ENCODE measurements at places on chromosomes 3 and 15. TPM values are rescaled to one million over a fixed set of nuclear protein-coding genes. Genes with fewer than 3 reads are reported as not detected.
A peak's percentile ranks its signal among the peaks of the same experiment; 100 is the strongest.

DNA sequence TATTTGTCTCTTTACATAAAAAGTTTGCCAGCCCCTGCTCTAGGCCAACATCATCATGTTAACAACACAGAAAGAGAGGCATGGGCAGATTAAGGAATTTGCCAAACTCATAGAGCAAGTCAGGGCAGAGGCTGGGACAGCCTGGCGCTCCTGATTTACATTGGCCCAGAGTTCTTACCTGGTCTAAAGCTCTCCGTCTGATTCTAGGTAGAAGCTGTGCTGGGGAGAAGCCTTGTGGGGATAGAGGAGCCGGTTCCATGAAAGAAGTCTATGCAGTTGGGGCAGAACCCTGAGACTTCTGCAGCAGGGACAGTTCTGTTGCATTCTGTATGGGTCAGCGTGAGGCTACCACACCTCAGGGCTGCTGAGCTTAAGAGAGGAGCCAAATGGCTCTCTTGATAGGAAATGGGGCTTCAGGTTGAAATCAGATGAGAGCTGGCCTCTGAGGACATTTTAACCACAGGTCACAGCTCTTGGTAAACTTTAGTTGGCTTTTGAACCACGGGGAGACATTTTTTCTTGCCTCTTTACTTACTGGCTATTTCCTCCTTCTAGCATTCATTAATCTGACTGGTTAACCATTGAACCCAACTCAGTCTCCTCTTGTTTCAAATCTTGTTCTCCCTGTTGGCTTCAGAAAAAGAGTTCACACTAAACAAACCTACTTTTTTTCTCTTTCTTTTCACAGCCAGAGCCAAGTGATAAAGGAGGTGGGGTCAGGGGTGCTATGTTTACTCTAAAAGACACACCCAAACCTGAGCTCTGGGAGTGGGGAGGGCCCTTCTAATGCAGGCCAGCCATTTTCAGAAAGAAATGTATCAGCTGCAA lies 250.7 kb downstream of the OPA1 start:
- no peak for DNase-seq

The CCR3 gene
- total RNA-seq, result 0.10 TPM

The OR5K4 gene
- total RNA-seq, result not detected

DNA sequence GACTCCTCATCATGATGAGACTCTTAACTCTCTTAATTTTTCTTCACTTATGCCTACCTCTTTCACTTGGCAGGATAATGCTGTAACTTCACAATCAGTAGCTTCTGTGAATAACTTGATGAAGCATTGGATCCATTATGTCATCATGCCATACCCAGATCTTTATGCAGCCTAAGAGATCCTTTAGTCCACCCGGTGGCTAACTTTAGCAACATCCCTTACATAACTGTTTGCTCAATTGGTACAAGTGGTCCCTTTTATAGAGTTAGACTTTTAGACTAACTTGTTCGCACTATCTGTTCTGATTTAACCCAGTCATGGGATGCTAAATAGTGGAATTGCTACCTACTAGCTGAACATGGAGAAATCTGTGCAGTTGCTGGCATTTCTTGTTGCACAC lies 184.5 kb downstream of the USP13 start:
- no peak for DNase-seq

The CASR gene
- not detected for total RNA-seq

GRCh38 chr3:58804914-58805313 lies 138.3 kb upstream of the FAM3D start:
- DNase-seq, result no peak

The FGD5 gene
- 5.3 TPM for total RNA-seq

The SLC9A9 gene
- 0.84 TPM for total RNA-seq

- no peak for DNase-seq
Measured at GRCh38 chr3:882533-882932, 210.3 kb upstream of the CNTN6 start.

- no peak for DNase-seq
Measured at GRCh38 chr3:153503873-153504272, 341.8 kb downstream of the RAP2B start.

DNA sequence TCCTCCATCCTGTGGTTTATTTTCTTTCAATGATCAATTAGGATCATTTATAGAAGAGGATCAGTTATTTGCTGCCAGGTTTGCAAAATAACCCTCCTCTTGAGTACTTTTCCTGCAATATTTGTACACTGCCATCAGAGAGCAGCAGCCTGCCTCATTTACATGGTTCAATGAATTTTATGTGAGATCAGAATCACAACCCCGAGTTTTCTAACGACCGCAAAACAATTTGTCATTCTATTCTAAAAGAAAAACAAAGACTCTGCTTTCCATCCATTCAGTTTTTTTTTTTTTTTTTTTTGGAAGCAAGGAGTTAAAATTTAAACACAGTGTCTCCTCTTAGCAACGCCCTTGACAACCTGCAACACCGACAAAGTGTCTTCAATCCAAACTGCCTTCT lies 146.9 kb downstream of the RAB11A start:
- no peak for DNase-seq

GRCh38 chr3:181741417-181741816 lies 29.7 kb downstream of the SOX2 start:
- no peak for DNase-seq

The PRSS50 gene
- not detected for total RNA-seq

The TGM4 gene
- total RNA-seq, result under 0.01 TPM

- no peak for DNase-seq
Measured at GRCh38 chr3:125461896-125462295, 58.1 kb downstream of the SNX4 start.

The TADA3 gene
- total RNA-seq, result 107 TPM

- DNase-seq, result peak; percentile 47
Measured at GRCh38 chr15:90266061-90266431, 574 bp downstream of the NGRN start.

The EDEM1 gene
- total RNA-seq, result 17.3 TPM

DNA sequence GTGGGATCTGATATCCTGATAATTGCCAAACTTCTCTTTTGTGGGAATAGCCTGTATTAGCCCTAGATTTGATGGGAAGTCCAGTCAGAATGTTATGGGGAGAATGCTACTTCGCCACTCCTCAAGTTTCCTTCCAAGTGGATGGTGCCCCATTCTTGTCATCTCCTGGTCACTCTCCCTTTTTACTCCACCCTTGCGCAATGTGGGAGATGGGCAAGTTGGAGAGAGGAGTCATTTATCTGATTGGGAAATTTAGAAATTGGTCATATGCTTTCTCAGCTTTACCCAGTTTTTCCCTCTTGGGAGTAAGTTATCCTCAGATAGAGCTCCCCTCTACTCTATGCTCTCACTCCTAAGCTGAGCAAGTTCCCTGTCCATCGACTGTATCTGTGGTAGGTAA lies 14.4 kb downstream of the FANCD2OS start:
- no peak for DNase-seq

- no peak for DNase-seq
Measured at GRCh38 chr15:36925049-36925448, 175.3 kb downstream of the MEIS2 start.

GRCh38 chr3:141764465-141764864 lies 1.3 kb downstream of the GRK7 start:
- no peak for DNase-seq

The LRRC31 gene
- total RNA-seq, result not detected

The LMCD1 gene
- total RNA-seq, result 31.8 TPM

All from RPMI7951 (cell line).